ENCODE measurements at places on chromosomes 11 and 22.

DNA sequence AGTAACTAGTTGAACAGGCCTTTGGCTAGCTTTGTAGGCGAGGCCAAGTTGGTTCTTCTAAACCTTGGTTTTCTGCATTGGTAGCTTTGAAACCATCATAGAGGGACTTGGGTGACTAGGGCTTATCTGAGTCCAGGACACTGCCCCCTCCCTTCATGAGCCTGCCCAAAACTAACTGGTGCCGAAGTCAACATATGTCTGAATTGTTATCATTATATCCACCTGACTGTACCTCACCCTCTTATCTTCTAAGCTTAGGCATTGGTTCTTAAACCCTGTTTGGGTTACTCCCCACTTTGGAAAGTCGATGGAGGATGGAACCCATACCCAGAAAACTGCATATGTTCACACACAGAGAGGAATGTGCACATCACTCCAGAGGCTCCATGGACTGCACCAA is 7.6 kb upstream of the MAPK8IP1 start:
- DNase-seq, result no peak

GRCh38 chr11:8871962-8872361 is 39.0 kb upstream of the AKIP1 start:
- no peak for DNase-seq

DNA sequence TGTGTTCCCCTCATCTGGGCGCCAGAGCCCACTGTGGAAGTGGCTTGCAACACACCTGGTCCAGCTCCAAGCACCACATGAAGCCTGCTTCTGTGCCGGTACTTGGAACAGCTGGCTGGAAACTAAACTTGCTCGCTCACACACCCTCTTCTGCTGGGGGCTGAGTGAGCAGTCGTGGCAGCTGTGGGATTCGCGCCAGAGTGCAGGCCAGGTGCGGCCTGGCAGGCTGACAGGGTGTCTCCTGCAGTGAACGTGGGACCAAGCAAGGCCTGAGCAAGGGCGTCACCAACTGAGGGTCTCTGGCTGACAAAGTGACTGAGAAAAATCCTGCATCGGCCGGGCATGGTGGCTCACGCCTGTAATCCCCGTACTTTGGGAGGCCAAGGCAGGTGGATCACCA is 15.2 kb downstream of the SMC1B start:
- DNase-seq, result no peak

- no peak for DNase-seq
Measured at GRCh38 chr11:79102840-79103239, 338.0 kb downstream of the TENM4 start.

DNA sequence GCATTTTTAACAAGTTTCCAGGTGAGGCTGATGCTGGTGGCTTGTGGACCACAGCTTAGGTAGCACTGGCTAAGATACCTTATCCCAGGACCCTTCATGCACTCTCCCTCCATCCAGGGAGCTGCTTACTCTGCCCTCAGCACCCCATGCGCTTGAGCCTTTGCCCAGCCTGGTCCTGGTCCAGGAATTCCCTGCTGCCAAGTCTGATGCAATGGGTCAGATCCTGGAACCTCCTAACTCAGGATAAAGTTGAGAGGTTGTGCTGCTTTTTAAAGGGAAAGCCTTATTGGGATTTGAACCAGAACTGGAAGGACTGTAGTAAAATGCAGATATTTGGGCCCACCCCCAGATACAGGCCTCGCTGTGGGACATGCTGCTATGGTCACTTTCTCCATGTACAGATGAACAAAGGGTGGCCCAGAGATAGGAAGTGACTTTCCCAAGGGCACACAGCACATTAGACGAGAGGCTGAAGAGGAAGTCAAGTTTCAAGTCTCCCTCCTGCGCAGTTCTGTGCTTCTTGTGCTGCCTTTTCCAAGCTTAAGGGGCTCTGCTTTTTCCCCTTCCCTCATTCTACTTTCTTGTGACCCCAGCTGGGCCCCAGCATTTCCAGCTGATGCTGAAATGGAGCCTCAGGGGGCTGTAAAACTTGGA is 824 bp upstream of the LGALS12 start:
- DNase-seq, result no peak

DNA sequence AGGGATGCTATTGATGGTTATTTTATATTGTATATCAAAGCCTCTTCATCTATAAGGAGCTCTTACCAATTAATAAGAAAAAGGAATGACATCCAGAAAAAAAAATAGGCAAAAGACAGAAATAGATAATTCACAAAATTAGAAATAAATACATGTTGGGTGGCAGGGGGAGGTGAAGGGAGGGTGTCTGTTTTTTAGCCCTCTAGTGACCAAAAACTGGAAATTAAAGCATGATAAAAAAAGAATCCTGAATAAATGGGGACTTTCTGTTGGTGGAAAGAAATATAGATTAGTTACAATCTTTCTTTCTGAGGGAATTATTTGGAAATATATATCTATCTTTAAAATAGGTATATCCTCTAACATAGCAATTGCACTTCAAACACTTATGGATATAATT is 42.0 kb upstream of the TTC36 start:
- DNase-seq, result no peak

DNA sequence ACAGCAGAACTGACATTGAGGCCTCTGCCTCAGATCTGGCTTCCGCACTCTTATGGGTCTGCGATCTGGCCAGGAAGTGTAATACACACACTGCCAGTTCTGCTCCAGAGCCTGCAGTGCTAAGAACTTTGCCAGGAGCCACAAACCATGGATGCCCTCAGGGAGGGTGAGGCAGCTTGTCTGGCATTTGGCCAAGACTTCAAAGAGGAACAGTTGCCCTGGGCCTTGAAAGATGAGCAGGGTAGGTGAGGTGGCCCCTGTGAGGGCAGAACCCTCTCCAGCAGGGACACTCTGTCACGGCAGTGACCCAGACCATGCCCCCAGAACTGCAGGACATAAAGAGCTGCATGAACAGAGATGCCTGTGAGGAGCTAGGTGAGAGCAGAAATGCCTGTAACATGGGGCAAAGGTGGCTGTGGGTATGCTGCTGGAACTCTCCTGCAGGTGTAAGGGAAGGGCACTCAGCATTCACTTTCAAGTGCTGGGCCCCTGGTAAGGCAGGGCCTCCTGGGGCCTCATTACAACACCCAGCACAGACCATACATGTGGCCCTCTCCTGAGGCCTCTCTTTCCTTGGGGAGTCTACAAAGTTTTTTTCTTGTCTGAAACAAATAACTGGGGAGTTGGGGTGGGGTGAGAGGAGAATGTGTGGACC is 47.3 kb downstream of the NEU3 start:
- DNase-seq, result no peak

DNA sequence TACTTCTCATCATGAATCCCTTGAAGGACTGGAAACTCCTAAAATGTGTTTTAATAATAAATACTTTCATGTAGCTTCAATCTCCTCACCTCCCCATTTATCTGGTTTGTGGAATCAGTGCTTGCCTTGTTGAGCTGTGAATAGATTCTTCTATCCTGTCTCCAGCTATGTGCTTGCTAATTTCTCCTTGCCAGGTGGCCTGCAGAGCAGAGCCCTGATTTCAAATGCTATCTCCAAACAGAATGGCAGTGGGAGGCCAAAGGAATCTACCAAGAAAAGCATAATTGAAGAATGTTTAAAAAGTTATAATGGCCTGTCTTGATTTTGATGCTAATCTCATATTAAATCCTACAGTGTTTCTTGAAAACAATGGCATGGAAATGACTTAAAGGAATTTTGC is 309.3 kb upstream of the CHORDC1 start:
- no peak for DNase-seq

- DNase-seq, result no peak
Measured at GRCh38 chr11:120013325-120014250, 124.3 kb downstream of the TRIM29 start.

DNA sequence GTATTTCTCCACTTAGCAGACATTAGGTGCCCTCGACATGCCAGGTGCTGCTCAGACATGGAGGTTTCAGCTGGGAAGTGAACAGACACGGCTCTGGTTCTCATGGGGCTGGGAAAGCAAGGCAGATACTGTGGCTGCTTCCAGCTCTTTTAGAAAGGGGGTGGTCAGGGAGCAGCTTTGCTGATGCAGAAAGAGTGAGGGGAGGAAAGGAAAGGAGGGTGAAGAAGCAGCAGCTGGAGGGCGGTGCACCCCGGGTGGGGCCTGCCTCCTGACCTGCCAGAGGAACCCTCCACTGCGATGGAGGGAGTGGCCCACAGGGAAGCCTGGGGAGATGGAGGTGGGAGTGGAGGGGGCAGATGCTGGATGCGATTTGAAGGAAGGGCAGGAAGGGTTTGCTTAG is 76.8 kb downstream of the MORC2 start:
- DNase-seq, result no peak

DNA sequence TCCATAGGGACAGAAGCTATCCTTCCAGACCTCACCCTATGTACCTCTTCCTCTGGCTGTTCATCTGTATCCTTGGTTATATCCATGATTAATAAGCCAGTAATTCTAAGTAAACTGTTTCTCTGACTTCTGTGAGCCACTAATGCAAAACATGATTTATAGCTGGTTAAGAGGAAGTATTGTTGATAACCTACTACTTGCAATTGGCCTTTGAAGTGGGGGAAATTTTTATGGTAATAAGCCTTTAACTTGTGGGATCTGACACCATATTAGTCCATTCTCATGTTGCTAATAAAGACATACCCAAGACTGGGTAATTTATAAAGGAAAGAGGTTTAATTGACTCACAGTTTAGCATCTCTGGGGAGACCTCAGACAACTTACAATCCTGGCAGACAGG is 21.9 kb downstream of the CASP12 start:
- no peak for DNase-seq

DNA sequence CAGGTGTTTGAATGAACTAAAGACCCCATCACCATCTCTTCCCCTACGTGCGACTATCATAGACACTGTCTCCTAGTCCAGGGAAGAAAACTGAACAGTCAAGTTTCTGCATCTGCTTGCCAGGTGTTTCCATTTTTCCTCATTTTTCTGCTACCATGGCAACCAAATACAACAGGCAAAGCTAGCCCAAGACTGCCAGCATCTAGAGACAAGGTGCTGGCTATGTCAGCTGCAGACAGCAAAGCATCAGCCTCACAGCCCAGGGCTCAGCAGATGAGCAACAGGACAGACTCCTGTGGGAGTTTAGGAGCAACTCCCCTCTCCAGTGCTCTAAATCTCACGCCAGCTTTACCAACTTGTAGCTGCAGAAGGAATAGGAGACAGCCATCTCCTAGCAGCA is 124.3 kb downstream of the C11orf58 start:
- no peak for DNase-seq

DNA sequence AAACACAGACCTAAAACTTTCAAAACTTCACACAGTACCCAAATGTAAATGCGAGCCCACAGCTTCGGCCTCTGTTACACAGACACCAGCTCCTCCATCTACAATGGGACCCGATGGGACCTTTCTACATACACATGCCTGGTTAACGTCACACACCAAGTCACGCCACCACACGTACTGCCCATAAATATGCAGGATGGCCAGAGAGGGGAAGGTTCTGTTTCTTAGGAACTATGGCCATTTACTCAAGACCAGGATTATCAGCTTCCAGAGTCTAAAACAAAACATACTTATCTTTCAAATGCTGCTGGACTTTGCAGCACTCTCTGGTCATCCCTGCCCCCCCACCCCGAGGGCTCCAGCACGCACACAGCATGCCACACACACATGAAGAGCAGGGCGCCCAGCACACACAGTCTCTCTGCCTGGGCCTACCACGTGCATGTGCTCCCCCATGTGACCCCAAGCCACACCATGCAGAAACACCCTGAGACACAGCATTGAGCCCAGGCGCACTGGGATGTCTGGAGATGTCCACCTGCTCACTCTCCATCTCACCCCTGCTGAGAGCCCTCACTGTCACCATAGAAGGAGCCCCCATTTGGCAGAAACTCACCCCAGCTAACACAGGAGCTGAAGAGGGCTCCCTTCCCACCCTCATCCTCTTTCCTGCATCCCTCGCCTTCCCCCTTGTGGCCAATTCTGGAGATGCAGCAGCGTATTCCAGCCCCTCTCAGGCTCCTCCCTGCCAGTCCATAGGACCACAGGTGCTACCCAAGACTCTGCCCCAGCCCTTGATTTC is 61.8 kb downstream of the SLC22A12 start:
- peak; percentile 73 for DNase-seq

DNA sequence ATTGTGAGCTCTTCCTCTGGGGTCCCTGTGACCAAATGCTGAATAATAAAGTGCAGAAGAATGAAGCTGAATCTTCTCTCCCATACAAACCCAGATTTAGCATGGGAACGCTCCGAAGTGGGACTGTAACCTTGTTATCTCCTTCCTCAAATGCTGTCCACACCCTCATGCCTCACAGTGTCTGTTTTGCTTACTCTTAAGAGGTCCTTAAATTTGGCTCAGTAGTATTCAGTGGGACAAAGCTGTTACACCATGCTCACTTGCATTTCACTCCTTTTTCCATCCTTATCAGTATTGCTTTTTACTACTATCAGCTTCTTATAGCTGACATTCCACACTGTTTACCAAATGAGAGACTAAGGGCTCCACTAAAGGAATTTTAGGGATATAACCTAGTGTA is 13.8 kb upstream of the AMOTL1 start:
- DNase-seq, result no peak

DNA sequence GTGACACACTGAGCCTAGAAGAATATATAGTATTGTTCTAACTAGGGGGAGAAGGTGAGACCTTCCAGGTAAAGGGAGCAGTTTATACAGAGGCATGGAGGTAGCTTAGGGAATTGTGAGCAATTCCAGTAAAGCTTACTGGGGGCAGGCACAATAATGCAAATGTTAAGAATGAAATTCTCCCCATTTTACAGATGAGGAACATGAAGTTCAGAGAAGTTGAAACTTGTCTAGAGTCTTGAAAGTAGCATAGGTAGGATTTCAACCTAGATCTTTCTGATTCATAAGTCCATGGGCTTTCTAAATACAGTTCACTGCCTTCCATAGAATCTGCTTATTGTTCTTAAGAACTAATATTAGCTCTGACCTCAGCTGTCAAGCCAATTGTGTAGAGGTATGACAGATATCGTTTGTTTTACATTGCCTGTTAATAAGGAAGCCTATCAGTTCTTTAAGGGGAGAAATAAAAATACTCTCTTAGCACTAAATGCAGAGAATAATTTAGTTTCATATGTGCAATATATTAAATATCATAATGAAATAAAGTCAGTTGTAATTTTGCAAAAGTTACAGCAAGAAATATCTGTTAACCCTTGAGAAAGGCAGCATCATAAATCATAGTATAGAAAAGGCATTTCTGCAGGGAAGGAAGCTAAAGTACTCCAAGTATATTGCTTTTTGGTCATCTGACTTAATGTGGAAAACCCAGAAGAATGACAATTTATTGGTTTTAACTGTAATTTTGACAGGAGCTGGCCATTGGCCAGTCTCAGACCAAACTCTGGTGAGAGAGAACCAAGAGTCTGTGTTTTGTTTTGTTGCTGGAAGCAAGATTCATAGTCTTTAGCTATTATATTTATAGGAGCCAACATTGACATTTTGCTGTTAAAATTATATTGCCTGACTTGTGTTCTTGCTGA is 181.8 kb downstream of the UVRAG start:
- DNase-seq, result no peak

GRCh38 chr22:20174785-20175596 is 24.1 kb upstream of the CCDC188 start:
- DNase-seq, result no peak

DNA sequence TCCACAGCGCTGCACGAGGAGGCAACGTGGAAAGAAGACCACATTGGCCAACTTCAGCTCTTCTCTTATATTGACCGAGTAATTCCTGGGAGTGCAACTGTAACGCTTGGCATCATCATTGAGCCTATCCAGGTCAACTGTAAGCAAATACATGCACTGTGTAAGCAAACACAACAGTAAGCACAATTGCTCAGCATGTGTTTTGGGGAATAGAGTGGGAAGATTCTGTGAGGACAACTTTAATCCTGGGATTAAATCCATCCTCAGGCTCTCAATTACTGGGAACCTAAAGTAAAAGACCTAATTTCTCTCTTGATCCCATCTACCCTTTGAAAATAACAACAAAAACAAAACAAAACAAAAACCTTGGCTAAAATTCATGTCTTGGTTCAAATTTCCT is 109.5 kb upstream of the DDI1 start:
- no peak for DNase-seq

All from stimulated activated CD8-positive, alpha-beta memory T cell treated with anti-CD3 and anti-CD28 coated beads, Interleukin-2, amount 100 ng/mL, for 48 hours (primary cell).